SK-N-SH (cell line): ENCODE measurements at places on chromosomes 5 and 9. TPM values are rescaled to one million over a fixed set of nuclear protein-coding genes. Genes with fewer than 3 reads are reported as not detected.

Gene PAXX
- 37.8 and 52.9 TPM in 2 replicates for polyA plus RNA-seq

Gene HSPB3
- polyA plus RNA-seq, result 3.3 TPM in 2 replicates

Gene C9orf43
- 0.47 and 0.58 TPM in 2 replicates for polyA plus RNA-seq

Gene CSF1R
- polyA plus RNA-seq, result 0.15 and 0.25 TPM in 2 replicates

Gene LIX1
- 0.02 TPM in 1 of 2 replicates, not detected in the other for polyA plus RNA-seq

Gene CCL21
- not detected in 2 replicates for polyA plus RNA-seq

Gene SAXO1
- 0.03 TPM in 1 of 2 replicates, not detected in the other for polyA plus RNA-seq

Gene MAP3K1
- 2.2 and 3.5 TPM in 2 replicates for polyA plus RNA-seq

DNA sequence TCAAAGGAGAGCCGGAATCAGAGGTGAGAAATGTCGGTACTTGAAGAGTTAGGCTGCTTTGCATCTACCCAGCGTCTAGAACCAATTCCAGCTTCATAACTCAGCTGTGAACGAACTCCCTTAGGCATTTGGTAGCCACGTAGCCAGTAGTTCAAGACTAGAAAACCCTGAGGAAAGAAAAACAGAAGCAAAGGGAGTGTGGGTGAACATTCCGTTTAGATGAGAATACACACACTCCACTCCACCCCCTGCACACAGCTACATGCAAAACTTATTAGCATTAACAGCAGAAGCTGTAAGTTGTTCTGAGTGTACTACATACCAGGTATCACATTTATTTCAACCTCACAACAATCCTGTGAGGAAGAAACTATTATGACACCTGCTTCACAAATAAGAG is 78.3 kb downstream of the SMIM23 start:
- no peak for DNase-seq

GRCh38 chr5:170985486-170985885 is 123.7 kb downstream of the RANBP17 start:
- no peak for DNase-seq

DNA sequence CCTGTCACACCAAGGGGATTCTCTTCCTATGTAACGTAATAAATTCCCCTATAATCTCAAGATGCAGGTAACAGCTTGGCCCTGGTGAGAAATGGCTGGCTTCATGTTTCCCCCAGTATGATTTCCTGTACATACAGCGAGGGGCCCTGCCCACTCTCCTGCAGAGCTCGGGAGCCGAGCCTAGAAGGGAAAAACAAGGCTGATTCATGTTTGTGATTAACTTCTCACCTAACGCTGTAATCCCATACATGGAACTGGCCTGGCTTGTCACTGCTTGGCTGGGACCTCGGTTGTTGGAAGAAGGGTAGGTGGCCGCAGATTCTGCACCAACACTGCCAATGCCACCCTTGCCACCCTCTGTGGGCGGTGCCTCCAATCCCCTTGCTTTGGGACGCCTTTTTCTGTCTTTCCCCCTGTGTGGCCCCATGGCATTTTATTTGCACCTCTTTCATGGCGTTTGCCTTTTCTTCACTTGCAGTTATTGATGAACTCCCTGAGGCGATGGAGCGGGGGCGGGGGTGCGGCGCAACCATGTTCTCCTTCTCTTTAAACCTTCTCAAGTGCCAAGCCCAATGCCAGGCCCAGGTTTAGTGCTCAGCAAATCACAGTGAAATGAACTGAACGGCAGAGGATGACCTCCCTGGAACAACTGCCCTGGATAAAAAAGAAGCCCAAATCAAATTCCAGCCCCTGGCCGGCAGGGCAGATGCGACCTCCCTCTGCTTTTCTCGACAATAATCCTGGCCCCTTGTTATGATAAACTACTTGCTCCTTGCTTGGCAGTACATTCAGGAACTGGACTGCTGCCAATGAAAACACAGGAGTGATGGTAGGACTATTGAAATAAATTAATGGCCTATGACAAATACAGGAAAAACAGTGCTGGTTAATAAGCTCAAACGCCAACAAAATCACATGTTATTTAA is 108.1 kb downstream of the TMEM174 start:
- peak; percentile 50 for DNase-seq

- no peak for DNase-seq
These were observed 8.8 kb downstream of the FAM13B start for GRCh38 chr5:138024117-138024516.

DNA sequence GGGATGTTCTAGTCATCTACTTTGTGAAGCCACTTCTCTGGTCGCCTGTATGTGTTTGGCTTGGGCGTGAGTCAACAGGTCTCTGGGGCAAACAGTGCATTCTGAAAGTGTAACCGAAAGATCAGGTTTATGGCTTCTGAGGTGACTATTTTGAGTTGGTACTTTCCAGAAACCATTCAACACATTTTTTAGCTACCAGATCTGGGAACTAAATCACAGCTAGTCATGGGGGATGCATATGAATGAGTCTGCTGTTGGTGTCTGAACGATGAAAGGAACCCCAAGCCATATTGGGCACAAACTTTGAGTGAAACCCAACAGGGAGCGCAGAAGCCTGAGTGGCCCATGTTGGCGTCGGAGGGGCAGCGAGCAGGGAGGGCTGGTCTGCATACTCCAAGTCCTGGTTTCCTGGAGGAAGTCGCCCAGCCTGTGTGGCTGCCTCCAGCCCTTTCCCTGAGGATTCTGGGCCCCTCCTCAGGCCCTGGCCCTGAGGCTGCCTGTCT is 35.3 kb downstream of the UBE2QL1 start:
- no peak for DNase-seq

- DNase-seq, result no peak
These were observed 447.3 kb upstream of the MPDZ start for GRCh38 chr9:13726746-13727145.

DNA sequence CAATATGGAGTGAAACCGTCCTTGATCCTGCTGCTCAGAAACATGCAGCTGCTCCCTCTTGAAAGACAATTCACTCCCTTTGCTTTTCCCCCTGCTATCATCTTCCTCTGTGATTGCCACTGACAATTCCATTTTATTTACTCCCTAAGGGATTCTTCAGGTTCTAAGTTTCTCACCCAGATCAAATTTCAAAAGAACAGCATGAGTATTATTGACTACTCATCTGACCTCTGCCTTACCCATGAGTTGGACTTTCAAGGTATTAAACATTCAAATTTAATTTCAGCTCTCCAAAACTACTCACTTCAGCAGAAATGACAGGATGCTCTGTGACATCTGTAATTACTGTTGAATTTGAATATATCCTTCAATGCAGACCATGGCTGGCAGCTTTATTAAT is 236.5 kb upstream of the HAPLN1 start:
- DNase-seq, result no peak

GRCh38 chr5:93636837-93637236 is 53.8 kb downstream of the NR2F1 start:
- no peak for DNase-seq

- DNase-seq, result peak; percentile 72
These were observed 74.0 kb downstream of the UBAP1 start for GRCh38 chr9:34252670-34253459.

GRCh38 chr9:77935211-77935610 is 96.4 kb downstream of the GNAQ start:
- DNase-seq, result no peak

GRCh38 chr5:156218367-156219158 is 108.4 kb upstream of the SGCD start:
- DNase-seq, result no peak

DNA sequence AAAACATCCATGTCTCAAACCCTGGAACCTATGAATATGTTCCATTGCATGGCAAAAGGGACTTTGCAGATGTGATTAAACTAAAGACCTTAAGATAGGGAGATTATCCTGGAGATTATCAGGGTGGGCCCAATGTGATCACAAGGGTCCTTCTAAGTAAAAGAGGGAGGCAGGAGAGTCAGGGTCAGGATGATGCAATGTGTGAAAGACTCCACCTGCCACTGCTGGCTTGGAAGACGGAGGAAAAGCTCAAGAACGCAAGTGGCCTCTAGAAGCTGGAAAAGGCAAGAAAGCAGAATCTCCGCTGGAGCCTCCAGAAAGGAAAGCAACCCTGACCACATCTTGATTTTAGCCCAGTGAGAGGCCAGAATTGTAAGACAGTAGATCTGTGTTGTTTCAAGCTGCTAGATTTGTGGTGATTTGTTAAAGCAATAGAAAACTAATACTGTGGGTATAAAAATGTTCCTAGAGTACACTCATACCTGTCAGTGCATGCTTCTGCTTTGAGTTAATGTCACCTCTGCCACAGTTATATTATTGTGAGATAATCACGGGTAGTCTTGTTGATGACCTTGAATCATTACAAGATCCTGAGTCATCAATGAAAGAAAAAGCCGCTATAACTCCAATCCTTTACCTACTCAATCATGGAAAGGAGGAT is 93.5 kb upstream of the TNPO1 start:
- no peak for DNase-seq

DNA sequence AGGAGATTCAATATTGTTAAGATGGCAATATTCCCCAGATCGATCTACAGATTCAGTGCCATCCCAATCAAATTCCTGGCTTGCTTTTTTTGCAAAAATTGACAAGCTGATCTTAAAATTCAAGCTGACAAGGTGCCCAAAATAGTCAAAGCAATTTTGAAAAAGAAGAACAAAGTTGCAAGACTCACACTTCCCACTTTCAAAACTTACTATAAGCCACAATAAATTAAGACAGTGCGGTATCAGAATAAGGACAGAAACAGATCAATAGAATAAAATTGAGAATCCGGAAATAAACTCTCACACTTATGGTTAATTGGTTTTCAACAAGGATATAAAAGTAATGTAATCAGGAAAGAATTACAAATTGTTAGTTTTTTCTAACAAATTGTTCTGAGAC is 97.1 kb downstream of the NRG2 start:
- DNase-seq, result no peak

GRCh38 chr5:33934176-33934575 is 2.0 kb upstream of the RXFP3 start:
- no peak for DNase-seq

- no peak for DNase-seq
These were observed 45.6 kb upstream of the FCN2 start for GRCh38 chr9:134834957-134835419.

GRCh38 chr9:126851286-126851880 is 9.1 kb upstream of the ZBTB34 start:
- no peak for DNase-seq

GRCh38 chr5:1699394-1699793 is 100.2 kb downstream of the MRPL36 start:
- no peak for DNase-seq

GRCh38 chr5:174411479-174411819 is 312.9 kb upstream of the MSX2 start:
- DNase-seq, result no peak

- no peak for DNase-seq
These were observed 216.3 kb downstream of the TTLL11 start for GRCh38 chr9:121876658-121877271.

GRCh38 chr9:131625790-131626670 is 80.7 kb downstream of the PRRT1B start:
- peak; percentile 79 for DNase-seq

DNA sequence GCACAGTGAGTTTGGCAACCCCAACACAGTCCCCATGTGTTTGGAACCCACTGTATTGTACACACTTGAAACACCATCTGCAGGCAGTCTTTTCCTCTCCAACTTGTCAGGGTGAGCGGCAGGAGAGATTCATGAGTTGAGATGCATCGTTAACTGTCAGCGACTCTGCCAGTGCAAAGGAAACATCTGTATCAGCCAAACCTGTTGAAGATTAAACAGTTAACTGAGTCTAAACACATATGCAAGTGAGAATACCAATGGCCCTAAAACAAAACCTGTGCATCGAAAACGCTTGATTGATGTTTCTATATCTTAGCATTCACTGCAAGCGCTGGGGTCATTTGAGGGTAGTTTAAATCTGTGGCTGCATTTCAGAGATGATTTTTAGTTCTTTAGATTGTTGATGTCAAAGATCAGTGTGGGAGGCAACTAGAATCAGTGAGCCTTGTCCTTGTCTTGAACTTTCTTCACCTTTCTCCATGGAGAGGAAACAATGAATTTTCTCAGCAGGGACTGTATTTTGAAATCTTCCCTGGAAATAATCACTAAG is 41.3 kb upstream of the PAM start:
- DNase-seq, result no peak

- no peak for DNase-seq
These were observed 8.8 kb downstream of the FGF18 start for GRCh38 chr5:171428168-171428696.

DNA sequence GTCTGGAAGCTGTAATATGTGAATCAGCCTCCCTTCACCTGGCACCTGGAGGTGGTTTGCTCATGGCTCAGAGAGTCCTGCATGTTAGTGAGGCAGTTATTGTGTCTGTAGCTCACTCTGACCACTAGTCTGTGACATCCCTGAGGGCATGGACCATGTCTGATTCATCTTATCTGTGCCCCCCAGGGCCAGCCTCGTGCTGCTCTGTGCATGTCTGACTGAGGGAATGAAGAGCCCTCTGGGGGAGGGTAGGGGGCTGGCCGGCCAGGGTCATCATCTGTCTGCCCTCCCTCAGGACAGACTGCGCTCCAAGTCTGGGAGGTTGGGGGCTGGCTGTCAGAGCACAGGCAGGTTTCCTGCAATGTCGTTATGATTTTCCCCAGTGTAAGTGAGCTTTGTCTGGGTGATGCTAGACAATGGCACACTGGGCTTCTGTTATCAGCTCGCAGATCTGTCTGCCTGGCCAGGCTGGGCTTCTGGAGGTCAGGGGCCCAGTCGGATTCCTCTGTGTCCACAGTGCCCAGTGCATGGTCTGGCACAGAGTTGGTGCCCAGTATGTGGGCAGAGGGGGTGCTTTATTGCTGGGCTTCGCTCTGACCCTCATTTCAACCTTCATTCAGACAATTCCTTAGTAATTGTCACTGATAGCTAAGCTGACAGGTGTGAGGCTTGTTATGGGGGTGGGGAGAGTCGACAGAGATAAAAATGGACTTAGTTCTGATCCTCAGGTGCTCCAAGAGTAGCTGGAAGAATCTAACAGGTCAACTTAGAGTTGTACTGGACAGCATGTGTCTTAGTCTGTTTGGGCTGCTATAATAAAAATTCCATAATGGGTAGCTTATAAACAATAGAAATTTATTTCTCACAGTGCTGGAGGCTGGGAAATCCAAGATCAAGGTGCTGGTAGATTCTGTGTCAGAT is 85.7 kb upstream of the SHB start:
- DNase-seq, result peak; percentile 76

DNA sequence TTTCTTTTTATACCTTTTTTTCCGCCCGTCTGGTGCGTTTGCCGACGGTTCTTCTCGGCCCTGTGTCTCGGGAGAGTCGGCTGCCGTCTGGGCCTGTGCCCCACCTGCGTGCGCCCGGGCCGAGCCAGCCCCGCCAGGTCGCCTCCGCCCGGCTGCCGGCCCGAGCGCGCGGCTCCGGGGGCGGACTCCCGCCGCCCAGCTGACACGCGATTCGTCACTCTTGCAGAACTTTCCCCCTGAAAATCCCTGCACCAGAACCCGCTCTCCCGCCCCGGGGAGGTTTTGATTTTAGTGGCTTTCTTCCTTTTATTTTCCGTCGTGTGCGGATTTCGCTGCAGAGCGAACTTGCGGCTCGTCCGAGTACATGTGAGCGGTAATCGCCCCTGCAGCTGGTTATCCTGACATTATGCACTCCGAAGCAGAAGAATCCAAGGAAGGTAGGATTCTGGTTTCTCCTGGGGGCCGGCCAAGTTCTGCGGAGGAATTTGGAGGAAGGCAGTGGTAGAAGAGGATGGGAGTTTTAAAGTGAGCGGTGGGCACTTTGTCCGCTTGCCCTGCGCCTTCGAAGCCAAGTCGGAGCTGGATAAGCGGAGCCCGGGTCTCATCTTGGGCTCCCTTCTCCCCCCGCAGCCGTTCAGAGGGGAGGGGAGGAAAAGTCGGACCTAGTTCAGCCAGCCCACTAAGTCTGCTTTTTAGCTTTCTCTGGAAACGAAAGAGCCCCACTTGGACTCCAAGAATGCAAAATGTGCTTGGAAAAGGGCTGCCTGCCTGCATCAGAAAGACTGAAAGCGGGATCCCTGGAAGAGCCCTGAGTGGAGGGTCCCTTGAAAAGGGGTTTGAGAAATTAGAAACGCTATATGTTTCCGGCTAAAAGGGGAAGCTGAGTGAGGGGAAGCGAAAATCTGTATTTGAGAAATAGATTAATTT is at the start of gene TNFAIP8:
TNFAIP8 (plus strand) TSS at position 335 of the 927 bp plus-strand sequence; CDS start at position 407, 72 bp downstream.
- peak; percentile 63 for DNase-seq
